ENCODE measurements at places on chromosomes 7 and 10. TPM values are rescaled to one million over a fixed set of nuclear protein-coding genes. Genes with fewer than 3 reads are reported as not detected.

Gene NEUROD6
- total RNA-seq = not detected

Gene SPDYE8
- total RNA-seq = not detected

Gene BTBD16
- total RNA-seq = not detected

Gene HECW1
- total RNA-seq = not detected

Gene RAMP3
- total RNA-seq = not detected

Gene PRRT4
- total RNA-seq = 0.52 TPM

Gene HOXA5
- not detected for total RNA-seq

- no peaks in the 10 kb centered on the region for H3K36me3 ChIP-seq
- H3K27me3 ChIP-seq = no peaks in the 10 kb centered on the region
- DNase-seq = no peak
- H3K4me3 ChIP-seq = no peak overlapping the region
Observed at GRCh38 chr7:126040114-126041045, 1110.8 kb upstream of the POT1 start.

DNA sequence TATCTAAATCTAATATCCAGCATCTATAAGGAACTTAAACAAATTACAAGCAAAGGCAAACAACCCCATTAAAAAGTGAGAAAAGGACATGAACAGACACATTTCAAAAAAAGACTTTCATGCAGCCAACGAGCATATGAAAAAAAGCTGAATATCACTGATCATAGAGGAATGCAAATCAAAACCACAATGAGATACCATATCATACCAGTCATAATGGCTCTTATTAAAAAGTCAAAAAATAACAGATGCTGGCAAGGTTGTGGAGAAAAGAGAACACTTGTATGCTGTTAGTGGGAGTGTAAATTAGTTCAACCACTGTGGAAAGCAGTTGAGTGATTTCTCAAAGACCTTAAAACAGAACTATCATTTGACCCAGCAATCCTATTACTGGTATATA is 334.4 kb upstream of the CACNA2D1 start:
- H3K4me1 ChIP-seq = no peaks in the 10 kb centered on the region
- H3K27ac ChIP-seq = no peak overlapping the region
- H3K27me3 ChIP-seq = no peaks in the 10 kb centered on the region
- DNase-seq = no peak

DNA sequence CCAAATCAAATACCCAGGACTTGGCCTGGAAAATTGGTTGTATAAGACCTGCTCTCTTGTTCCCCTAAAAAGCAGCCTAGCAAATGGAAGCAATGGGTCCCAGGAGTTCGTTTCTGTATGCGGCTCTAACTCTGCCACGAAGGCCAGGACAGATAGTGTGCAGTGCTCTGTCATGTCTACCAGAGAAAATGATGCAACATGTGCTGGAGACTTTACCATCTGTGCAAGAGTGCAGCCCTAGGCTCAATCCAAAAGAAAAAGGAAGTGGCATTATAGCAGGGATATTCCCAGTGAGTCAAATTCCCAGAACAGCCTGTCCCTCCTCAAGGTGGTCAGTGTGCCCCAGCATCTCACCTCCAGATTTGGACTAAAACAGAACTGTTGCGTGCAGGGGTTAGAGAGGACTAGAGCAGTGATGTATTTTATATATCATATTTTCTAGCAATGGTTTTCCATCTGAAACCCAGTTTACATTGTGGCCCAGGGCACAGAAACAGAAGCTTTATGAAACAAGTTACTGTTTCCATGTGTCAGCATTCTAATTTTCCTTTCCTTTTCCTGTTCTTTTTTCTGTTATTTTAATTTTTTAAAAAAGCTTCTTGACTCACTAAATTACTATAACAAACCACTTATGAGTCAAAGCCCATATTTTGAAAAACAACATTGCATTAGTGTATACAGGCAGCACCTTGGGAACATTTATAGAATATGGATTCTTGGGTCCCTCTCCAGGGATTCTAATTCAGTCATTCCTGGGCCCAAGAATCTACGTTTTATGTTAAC is 311.2 kb downstream of the RNLS start:
- H3K27ac ChIP-seq = peak overlapping the region; percentile 32
- no peaks in the 10 kb centered on the region for H3K27me3 ChIP-seq
- H3K36me3 ChIP-seq = no peaks in the 10 kb centered on the region
- peak overlapping the region; percentile 6 for H3K4me3 ChIP-seq
- peaks cover 50% of the 10 kb centered on the region for H3K4me1 ChIP-seq
- no peak for DNase-seq

DNA sequence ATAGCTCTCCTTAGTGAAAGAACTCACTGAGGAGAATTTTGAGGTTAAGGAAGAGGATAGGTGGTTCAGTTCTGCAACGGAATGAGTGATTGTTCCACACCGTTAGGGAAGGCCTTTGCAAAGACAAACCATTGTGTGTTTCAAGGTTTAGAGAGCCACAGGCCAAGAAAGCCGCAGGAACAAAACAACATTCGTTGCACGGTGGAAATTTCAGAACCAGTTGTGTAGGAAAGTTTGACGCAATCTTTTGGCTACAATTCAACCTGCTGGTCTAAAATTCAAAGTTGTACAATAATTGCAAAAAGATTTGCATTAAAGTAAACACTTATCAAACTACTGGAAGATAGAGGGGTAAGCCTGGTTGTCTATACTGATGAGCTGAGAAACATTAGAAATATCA is 91.4 kb downstream of the FAM107B start:
- no peak overlapping the region for H3K4me3 ChIP-seq
- no peaks in the 10 kb centered on the region for H3K36me3 ChIP-seq
- no peak overlapping the region for H3K27ac ChIP-seq
- H3K4me1 ChIP-seq = no peaks in the 10 kb centered on the region
- DNase-seq = no peak

DNA sequence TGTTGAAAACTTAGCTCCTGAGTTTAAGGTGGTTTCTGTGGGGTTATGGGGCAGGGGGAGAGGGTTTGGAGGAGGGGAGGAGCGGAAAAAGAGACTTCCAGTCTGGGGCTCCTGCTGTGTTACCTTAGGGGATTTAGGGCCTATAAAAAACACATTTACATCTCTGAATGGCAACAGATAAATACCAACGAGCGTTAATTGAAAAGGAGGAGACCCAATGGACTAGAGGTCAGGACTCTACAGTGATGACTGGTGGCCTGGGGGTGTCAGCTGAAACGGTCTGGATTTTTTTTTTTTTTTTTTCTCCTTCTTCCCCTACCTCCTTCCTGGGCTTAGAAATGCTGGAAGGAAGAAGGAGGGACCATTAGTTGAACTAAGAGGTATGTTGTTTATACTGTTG is 47.4 kb downstream of the AUTS2 start:
- H3K27me3 ChIP-seq = no peaks in the 10 kb centered on the region
- H3K27ac ChIP-seq = no peak overlapping the region
- no peak for DNase-seq
- H3K4me3 ChIP-seq = no peak overlapping the region
- H3K36me3 ChIP-seq = no peaks in the 10 kb centered on the region

DNA sequence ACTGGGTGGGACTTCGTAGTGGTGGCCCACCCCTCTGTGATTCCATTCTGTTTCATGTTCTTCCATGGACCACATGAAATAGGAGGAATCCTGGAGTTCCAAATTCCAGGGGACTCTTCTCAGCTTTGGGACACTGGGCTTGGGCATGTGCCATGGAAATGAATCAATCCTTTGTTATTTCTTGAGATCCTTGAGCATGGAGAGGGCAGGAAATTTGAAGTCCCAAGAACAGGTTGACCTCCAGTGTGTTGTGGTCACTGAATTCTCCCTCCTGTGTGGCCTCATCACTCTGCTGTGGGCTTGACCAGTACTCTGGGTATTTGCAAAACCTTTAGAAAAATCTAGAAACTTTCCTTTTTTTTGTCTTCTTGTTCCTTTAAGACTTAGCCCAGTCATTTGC is 22.7 kb downstream of the TACR2 start:
- peaks cover 55% of the 10 kb centered on the region for H3K36me3 ChIP-seq
- no peak overlapping the region for H3K4me3 ChIP-seq
- no peak for DNase-seq
- no peaks in the 10 kb centered on the region for H3K27me3 ChIP-seq
- no peak overlapping the region for H3K27ac ChIP-seq

GRCh38 chr7:39033885-39034624 is 56.3 kb downstream of the POU6F2 start:
- no peaks in the 10 kb centered on the region for H3K27me3 ChIP-seq
- no peak for DNase-seq
- H3K4me1 ChIP-seq = no peaks in the 10 kb centered on the region
- no peaks in the 10 kb centered on the region for H3K36me3 ChIP-seq

GRCh38 chr10:103278862-103279298 is 1.9 kb downstream of the INA start:
- peaks cover 37% of the 10 kb centered on the region for H3K27me3 ChIP-seq
- no peak overlapping the region for H3K27ac ChIP-seq
- DNase-seq = peak; percentile 33
- no peaks in the 10 kb centered on the region for H3K36me3 ChIP-seq

- H3K36me3 ChIP-seq = no peaks in the 10 kb centered on the region
- H3K4me1 ChIP-seq = no peaks in the 10 kb centered on the region
- H3K4me3 ChIP-seq = no peak overlapping the region
- no peak overlapping the region for H3K27ac ChIP-seq
- no peaks in the 10 kb centered on the region for H3K27me3 ChIP-seq
Observed at GRCh38 chr10:59829024-59829423, 75.8 kb upstream of the MRLN start.

GRCh38 chr10:43078986-43079273 is 2.1 kb downstream of the RET start:
- H3K4me1 ChIP-seq = no peaks in the 10 kb centered on the region
- DNase-seq = no peak
- no peak overlapping the region for H3K4me3 ChIP-seq
- no peaks in the 10 kb centered on the region for H3K36me3 ChIP-seq
- no peak overlapping the region for H3K27ac ChIP-seq
- no peaks in the 10 kb centered on the region for H3K27me3 ChIP-seq

DNA sequence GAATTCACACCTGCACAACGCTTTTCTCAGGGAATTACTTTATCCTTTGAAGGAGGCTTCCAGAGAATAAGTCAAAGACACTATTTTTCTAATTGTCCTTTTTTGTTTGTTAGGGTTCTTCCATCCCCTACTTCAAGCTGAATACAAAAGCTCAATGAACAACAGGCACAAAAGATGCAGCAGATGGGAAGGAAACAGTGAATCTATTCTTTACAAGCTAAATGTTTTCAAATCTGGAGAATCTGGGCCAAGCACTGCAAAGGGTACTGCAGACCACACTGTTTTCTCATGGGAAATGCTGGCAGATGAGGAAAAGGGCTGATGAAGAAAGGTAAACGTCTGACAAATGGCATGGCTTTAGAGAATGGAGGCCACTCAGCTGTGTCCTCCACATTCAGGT is 18.5 kb downstream of the LIPA start:
- H3K27me3 ChIP-seq = no peaks in the 10 kb centered on the region
- no peak overlapping the region for H3K4me3 ChIP-seq
- no peaks in the 10 kb centered on the region for H3K4me1 ChIP-seq

GRCh38 chr7:11170175-11170574 is 196.5 kb downstream of the PHF14 start:
- no peaks in the 10 kb centered on the region for H3K4me1 ChIP-seq
- H3K4me3 ChIP-seq = no peak overlapping the region
- no peak for DNase-seq
- no peaks in the 10 kb centered on the region for H3K27me3 ChIP-seq

DNA sequence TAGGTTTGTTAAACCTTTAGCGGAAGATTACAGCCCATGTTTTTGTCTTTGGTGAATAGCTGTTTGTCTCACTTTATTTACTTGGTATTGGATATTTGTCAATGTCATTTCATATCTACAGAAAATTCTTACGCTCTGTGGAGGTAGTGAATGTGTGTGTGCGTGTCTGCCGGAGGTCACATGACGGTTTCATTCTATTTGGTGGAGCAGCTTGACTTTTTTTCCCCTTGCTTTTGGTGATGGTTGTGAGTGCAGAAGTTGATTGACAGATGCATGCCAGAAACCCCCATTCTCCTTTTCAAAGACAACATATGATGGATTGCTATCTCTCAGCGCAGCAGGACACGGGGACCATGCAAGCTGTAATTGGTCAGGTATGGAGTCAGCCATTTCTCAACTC is at the start of gene POU6F2:
Gene POU6F2 (plus strand): TSS at position 225 of the 400 bp plus-strand sequence. CDS start 45 bp downstream, at position 270.
- no peaks in the 10 kb centered on the region for H3K4me1 ChIP-seq
- H3K27me3 ChIP-seq = peaks cover 5% of the 10 kb centered on the region

- H3K27ac ChIP-seq = no peak overlapping the region
- H3K27me3 ChIP-seq = no peaks in the 10 kb centered on the region
- no peaks in the 10 kb centered on the region for H3K36me3 ChIP-seq
Observed at GRCh38 chr7:151018421-151019129, 5.7 kb downstream of the ATG9B start.

GRCh38 chr10:17562614-17563013 is 54.6 kb downstream of the HACD1 start:
- H3K36me3 ChIP-seq = no peaks in the 10 kb centered on the region
- H3K27me3 ChIP-seq = no peaks in the 10 kb centered on the region
- no peak overlapping the region for H3K4me3 ChIP-seq

DNA sequence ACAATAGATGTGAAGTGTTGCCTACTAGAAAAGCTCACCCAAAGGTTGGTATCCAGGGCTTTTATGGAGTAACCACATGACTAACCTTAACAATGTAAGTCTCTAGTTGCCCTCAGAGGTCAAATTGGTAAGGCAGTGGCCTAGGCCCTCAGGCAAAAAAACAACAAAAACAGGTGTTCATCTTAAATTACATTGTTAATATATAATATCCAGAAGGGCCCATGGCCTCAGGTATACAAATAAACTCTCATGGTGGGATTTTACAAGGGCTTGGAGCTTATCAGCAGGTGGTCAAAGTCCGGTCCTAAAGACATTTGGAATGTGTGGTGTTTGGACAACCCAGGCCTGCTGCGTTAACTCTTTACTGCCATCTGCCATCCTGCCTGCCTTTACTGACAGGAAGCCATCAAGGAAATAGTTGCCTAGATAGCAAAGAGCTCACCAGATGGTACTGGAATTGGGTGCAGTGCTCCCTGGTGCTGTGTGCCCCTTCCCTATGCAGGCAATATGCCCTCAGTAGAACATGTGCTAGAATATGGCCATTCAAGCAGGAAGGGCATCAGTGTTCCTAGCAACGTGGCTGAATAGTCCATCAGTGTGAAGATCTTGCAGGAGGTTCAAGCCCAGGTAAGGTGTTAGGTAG is 36.2 kb downstream of the TOMM7 start:
- H3K4me1 ChIP-seq = no peaks in the 10 kb centered on the region
- DNase-seq = no peak
- H3K4me3 ChIP-seq = no peak overlapping the region
- H3K27me3 ChIP-seq = no peaks in the 10 kb centered on the region

- no peak overlapping the region for H3K4me3 ChIP-seq
- H3K27ac ChIP-seq = no peak overlapping the region
- no peaks in the 10 kb centered on the region for H3K4me1 ChIP-seq
- H3K27me3 ChIP-seq = no peaks in the 10 kb centered on the region
- no peak for DNase-seq
- H3K36me3 ChIP-seq = no peaks in the 10 kb centered on the region
Observed at GRCh38 chr10:683448-684071, 5.9 kb downstream of the DIP2C start.

DNA sequence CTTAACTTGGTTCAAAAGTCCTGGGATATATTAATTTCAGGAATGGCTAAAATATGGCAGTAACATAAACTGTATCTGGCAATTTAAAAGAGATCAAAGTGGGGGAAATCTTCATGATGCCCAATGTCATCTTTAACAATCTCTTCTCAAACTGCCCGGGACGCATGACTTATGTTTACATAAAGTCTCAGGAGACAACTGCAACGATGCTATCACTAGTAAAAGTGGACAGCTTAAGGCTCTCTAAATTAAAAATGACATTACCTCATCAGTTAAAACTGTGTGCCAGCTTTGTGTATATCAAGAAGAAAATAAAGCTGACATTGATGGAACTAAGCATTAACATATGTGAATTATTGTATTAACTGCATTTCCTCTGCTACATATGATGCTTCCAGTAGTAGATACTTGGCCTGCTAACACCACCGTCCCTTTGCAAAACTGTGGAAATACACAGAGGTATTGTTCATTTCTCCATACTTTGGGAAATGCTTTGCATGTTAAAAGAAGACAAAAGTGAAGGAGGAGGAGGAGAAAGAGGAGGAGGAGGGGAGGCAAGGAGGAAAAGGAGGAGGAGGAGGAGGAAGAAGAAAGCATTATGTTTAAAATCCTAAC is 62.4 kb downstream of the NRP1 start:
- no peaks in the 10 kb centered on the region for H3K27me3 ChIP-seq
- DNase-seq = no peak
- no peak overlapping the region for H3K4me3 ChIP-seq

All from CD4-positive, alpha-beta memory T cell (primary cell).